ENCODE measurements at places on chromosomes 4 and X. TPM values are rescaled to one million over a fixed set of nuclear protein-coding genes. Genes with fewer than 3 reads are reported as not detected.

GRCh38 chr4:7876201-7876875 lies 63.3 kb downstream of the AFAP1 start:
- peaks cover 3% of the 10 kb centered on the region for H3K27me3 ChIP-seq
- H3K36me3 ChIP-seq = no peaks in the 10 kb centered on the region
- H3K4me3 ChIP-seq = no peak overlapping the region
- DNase-seq = no peak
- H3K27ac ChIP-seq = no peak overlapping the region

DNA sequence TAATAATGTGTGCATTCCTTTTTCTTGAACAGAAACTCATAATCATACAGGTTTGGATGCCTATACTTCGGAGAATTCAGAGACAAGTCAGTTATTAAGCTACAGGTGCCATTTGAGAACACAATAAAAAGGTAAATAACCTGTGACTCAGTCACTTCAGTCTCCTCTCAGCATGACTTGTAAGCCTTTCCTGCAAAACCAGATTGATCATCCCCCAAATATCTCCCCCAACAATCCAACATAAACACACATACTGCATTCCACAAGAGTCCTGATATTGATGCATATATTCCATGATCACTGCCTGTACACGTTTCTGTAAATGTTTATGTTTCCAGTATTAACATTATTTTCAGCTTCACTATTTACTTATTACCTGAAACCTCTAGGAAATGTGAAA lies 110.8 kb downstream of the PWWP3B start:
- H3K4me1 ChIP-seq = no peaks in the 10 kb centered on the region
- no peak overlapping the region for H3K4me3 ChIP-seq
- DNase-seq = no peak
- no peaks in the 10 kb centered on the region for H3K27me3 ChIP-seq

- H3K4me3 ChIP-seq = no peak overlapping the region
- DNase-seq = no peak
- no peak overlapping the region for H3K27ac ChIP-seq
- H3K36me3 ChIP-seq = no peaks in the 10 kb centered on the region
- no peaks in the 10 kb centered on the region for H3K27me3 ChIP-seq
- no peaks in the 10 kb centered on the region for H3K4me1 ChIP-seq
Measured at GRCh38 chr4:35238793-35239192, 1005.5 kb downstream of the ARAP2 start.

GRCh38 chr4:188596021-188596420 lies 456.8 kb downstream of the TRIML1 start:
- no peaks in the 10 kb centered on the region for H3K27me3 ChIP-seq
- no peak overlapping the region for H3K27ac ChIP-seq
- H3K4me3 ChIP-seq = no peak overlapping the region
- H3K36me3 ChIP-seq = no peaks in the 10 kb centered on the region

DNA sequence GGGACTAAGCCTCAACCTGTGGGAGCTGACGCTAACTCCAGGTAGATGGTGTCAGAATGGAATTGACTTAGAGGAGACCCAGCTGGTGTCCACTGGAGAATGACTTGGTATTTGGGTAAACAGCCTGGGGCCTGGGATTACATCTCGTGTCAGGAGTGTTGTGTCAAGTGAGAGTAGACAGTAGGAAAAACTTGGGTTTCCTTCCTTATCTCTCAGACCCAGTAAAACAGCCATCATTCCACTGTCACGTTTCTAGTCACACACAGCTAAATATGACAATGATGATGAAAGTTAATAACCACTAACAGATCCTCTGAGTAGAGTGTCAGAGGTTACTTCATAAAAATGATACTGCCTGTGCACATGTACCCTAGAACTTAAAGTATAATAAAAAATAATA lies 13.8 kb downstream of the ZNF674 start:
- no peaks in the 10 kb centered on the region for H3K27me3 ChIP-seq
- no peak overlapping the region for H3K27ac ChIP-seq
- DNase-seq = no peak
- no peaks in the 10 kb centered on the region for H3K36me3 ChIP-seq
- no peak overlapping the region for H3K4me3 ChIP-seq
- no peaks in the 10 kb centered on the region for H3K4me1 ChIP-seq

DNA sequence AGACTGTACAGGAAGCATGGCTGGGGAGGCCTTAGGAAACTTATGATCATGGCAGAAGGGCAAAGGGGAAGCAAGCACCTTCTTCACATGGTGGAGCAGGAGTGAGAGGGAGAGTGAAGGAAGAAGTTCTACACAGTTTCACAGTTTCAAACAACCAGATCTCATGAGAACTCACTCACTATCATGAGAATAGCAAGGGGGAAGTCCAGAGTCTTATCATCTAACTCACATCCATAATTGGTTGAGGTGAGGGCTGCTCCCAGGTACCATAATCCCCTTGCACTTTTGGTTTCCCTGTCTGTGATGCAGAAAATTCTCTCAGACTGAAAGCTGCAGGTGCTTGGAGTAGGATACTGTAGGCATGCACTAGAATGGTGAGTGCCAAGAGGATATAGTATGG lies 233.8 kb upstream of the CPEB2 start:
- no peak overlapping the region for H3K4me3 ChIP-seq
- DNase-seq = no peak
- no peaks in the 10 kb centered on the region for H3K27me3 ChIP-seq
- no peak overlapping the region for H3K27ac ChIP-seq
- H3K4me1 ChIP-seq = peaks cover 13% of the 10 kb centered on the region

- H3K36me3 ChIP-seq = no peaks in the 10 kb centered on the region
- H3K27ac ChIP-seq = no peak overlapping the region
- no peaks in the 10 kb centered on the region for H3K27me3 ChIP-seq
- no peaks in the 10 kb centered on the region for H3K4me1 ChIP-seq
- H3K4me3 ChIP-seq = no peak overlapping the region
Measured at GRCh38 chr4:14608630-14609029, 393.7 kb upstream of the CPEB2 start.

DNA sequence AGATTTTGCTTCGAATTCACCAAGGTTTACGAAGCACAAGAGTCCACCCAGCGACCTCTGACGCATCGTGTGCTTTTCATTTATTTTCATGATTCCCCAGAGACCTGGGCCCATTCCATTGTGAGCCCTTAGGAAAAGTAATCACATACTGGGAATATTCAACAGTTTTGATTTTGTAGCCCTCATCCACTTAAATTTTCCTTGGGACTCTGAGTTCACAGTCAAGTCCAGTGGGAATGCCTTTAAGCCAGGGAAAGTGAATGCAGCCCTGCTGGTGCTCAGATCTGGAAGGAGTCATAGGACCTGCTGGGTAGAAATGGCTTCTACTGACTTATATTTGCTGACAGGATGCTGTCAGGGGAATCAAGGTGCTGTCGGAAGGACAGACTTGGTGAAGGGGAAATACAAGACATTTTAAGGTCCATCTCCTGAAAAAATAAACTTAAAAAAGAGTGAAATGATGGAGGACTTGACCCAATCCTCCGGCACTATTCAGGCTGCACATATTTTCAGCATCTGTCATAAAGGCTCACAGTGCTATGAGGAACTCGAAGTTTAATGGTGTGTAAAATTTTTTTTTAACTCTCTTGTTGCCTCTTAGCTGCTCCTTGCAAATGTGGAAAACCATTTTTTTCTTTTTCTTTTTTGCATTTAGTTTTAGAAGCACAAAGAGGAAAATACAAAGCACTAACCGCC lies 204.9 kb downstream of the MID1 start:
- DNase-seq = no peak
- H3K27me3 ChIP-seq = no peaks in the 10 kb centered on the region
- no peaks in the 10 kb centered on the region for H3K4me1 ChIP-seq
- H3K4me3 ChIP-seq = no peak overlapping the region
- no peak overlapping the region for H3K27ac ChIP-seq

DNA sequence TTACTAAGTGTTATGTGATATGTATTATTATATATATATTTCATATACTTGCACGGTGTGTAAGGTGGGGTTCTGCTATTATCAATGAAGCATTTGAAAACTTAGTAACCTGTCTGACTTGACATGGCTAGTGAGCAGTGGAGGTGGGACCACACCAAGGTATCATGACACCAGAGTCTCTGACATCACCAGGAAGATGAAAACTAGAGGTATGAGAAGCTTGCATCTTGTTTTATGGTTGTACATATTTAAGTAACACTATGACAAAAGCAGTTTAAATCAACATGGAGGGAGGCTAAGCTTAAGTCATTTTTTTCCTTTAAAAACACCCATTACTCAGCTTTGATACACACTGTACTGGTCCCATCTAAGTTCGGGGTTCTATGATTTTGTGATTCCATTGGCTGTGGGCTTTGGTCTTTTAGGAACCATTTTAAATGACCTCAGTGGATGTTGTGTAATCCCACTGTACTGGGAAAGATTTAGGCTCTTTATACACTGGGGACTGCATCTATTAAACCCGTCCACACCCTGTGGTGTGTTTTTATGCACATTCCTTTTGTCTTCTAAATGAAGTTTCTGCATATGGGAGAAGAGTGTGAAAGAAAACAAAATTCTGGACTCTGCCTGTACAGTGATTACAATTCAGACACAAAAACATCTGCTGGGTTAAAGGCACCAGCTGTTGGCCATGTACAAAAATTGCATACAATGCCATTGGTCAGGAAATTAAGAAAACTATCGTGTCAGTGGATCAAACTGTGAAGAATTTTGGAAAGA lies 570.6 kb downstream of the SPRY1 start:
- no peak overlapping the region for H3K27ac ChIP-seq
- DNase-seq = no peak
- no peaks in the 10 kb centered on the region for H3K4me1 ChIP-seq
- no peaks in the 10 kb centered on the region for H3K36me3 ChIP-seq
- no peaks in the 10 kb centered on the region for H3K27me3 ChIP-seq

- H3K4me3 ChIP-seq = no peak overlapping the region
- H3K27me3 ChIP-seq = no peaks in the 10 kb centered on the region
- H3K36me3 ChIP-seq = no peaks in the 10 kb centered on the region
- no peak for DNase-seq
- H3K4me1 ChIP-seq = no peaks in the 10 kb centered on the region
- H3K27ac ChIP-seq = no peak overlapping the region
Measured at GRCh38 chrX:36407836-36408235, 488.3 kb downstream of the CFAP47 start.

GRCh38 chr4:47493238-47494123 lies 8.4 kb downstream of the ATP10D start:
- H3K27me3 ChIP-seq = no peaks in the 10 kb centered on the region
- no peaks in the 10 kb centered on the region for H3K36me3 ChIP-seq
- DNase-seq = no peak
- H3K4me1 ChIP-seq = peaks cover 58% of the 10 kb centered on the region
- no peak overlapping the region for H3K4me3 ChIP-seq

GRCh38 chr4:183263787-183264386 lies 56.2 kb downstream of the CLDN22 start:
- H3K27ac ChIP-seq = no peak overlapping the region
- DNase-seq = no peak
- no peaks in the 10 kb centered on the region for H3K27me3 ChIP-seq
- H3K4me1 ChIP-seq = no peaks in the 10 kb centered on the region
- no peaks in the 10 kb centered on the region for H3K36me3 ChIP-seq
- H3K4me3 ChIP-seq = no peak overlapping the region

DNA sequence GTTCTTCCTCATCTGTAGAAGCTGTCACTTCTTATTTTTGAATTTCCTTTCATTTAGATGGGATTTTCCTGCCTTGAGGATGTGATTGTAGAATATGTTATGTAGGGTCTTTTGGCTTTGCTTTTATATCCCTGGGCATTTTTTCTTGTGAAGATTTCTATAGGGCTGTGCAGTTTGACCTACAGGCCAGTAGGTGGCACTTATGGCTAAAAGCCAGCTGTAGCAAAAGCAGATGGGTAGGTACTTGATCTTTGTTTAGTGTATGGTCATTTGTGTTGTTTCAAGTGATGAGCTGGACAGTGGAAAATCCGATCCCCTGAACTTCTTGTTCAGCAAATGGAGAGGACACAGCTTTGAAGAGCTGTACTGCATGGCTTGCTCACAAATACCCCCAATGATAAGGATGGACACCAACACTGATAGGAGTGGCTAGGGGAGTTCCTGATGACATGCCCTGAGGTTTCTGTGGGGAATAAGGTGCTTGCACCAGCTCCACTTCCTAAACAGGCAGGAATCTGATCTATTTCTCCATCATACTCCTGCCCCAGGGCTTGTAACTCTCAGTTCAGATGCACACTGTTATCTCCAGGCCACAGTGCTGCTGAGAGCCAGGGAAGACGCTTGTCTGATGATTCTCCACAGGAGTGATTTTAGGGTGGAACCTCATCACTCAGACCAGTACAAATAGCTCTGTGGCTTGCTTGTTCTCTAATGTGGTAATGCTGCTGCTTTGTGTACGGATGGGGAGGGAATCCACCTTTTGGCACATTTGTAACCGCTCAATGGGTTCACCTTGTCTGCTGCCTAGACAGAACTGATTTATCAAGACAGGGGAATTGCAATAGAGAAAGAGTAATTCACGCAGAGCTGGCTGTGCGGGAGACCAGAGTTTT lies 417.1 kb upstream of the MAGEB16 start:
- H3K36me3 ChIP-seq = no peaks in the 10 kb centered on the region
- no peak for DNase-seq
- no peaks in the 10 kb centered on the region for H3K4me1 ChIP-seq
- H3K27ac ChIP-seq = no peak overlapping the region

DNA sequence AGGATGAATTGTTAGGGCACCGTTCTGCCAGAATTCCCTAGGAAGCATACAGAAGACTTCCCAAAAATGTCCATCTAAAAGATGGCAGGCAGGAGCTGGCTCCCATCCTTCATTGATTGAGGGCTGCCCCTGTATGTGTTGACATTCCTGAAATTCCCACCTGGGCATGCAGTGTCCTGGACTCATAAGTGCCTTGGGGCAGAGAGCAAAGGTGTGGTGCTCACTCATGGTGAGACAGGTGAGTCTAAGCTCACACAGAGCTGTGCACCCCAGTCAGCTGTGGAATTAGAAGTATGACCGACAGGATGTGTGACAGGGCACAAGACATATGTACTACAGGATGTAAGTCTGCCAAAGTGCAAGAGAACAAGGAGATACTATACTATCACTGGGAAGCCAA lies 271.9 kb downstream of the MID1IP1 start:
- H3K4me3 ChIP-seq = no peak overlapping the region
- no peaks in the 10 kb centered on the region for H3K4me1 ChIP-seq
- DNase-seq = no peak
- no peaks in the 10 kb centered on the region for H3K36me3 ChIP-seq

TLR6 gene
- 60.6 TPM for total RNA-seq

TNMD gene
- total RNA-seq = not detected

GPRIN3 gene
- total RNA-seq = 1.5 TPM

SNX25 gene
- 83.8 TPM for total RNA-seq

Measured in B cell (primary cell).